Caco-2 (cell line): ENCODE measurements at places on chromosomes 12 and 14.

GRCh38 chr14:34742270-34743115 is 28.1 kb upstream of the CFL2 start:
- no peak for DNase-seq

DNA sequence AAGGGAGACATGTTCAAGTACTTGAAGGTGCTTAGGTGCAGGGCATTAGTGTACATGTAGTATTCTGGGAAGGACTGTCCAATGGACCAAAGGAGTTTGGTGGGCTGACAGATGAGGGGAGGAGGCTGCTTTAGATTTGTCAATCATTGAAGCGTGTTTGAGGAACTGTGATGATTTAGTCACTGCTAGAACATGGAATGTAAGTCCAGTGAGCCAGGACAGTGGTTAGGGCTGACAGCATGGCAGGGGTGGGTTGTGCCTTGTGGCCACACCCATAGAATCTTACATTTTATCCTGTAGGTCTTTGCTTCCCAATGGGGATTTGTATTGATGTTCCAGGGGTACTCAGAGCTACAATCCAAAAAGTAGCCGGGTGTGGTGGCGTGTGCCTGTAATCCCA is 24.6 kb downstream of the DIP2B start:
- no peak for DNase-seq

DNA sequence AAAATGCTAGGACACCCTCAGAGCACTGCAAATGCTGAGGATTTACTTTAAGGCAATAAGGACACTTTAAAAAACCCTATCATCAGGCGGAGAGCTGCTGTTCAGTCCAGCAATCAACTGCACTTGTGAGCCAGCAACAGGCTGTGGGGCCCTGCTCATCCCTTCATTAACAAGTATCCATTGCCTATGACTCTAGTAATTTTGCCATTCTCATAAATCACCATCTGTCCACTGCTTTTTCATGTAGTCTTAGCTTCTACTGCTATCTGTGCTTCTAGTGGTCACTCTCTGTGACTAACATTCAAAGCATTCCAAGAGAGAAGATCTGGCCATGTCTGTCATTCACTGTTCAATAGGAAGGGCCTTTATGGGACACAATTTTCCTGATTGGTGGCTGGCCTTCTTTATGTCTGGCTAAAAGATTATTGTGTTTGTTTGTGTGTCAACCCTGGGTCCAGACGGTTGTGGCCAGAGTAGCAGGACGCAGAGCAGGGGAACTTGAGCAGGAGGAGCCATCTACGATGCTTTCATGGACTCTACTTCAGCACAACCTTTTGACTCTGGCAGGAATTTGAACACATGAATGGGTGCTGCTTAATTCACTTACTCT is 3.6 kb upstream of the KRAS start:
- DNase-seq, result peak; percentile 45

DNA sequence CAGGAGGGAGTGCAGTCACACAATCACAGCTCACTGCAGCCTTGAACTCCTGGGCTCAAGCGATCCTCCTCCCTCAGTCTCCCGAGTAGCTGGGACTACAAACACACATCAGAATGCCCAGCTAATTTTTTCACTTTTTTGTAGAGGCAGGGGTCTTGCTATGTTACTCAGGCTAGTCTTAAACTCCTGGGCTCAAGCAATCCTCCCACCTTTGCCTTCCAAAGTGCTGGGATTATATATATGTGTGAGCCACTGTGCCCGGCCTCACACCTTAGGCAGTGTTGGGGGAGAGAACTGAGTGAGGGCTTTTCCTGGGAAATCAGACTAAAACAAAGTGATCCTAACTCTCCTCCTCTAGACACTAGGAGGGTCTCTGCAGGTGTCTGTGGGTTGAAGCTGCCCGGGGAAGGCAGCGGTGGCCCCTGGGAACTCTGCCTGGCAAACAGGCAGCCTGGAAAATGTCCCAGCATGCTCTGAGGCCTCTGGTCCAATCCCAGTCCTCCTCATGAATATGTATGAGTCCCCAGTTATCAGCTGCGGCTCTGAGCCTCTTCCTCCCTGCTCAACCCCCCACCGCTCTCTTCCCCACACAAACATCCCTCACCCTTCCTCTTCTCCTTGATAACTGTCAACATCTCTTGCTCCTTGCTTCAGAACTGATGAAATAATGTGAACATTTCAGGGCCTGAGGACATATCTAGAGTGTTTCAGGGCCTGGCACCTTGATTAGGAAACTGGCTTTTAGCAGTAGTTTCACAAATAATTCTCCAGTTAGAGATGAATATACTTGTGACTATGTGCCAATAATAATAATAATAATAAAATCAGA is 7.9 kb upstream of the NAA25 start:
- DNase-seq, result peak; percentile 67

DNA sequence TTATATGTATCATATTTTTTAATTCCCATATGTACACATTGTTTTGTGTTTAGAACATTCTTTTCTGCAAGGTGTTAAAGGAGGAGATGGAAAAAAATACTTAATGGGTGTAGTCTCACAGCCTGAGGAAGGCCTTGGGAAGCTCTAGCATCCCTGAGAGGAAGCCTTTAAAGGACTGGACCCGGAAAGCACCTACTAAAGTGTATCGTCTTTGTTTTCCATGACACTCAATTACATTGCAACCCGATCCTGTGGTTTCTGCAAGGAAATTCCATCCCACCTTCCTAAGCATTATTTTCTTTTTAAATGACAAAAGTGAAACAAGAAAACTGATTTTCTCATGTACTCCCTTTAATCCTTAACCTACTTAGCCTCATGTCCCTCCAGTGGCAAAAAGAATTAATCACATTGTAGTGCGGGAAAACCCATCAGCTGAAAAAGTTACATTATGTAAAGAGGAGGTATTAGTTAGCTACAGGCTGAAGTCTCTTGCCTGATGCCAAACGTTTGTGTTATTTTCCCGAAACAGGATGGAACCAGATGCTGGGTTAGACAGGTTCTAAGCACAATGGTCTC is 147.8 kb upstream of the CPSF6 start:
- no peak for DNase-seq

- no peak for DNase-seq
Observed at GRCh38 chr12:106082216-106083175, 56.3 kb downstream of the NUAK1 start.

DNA sequence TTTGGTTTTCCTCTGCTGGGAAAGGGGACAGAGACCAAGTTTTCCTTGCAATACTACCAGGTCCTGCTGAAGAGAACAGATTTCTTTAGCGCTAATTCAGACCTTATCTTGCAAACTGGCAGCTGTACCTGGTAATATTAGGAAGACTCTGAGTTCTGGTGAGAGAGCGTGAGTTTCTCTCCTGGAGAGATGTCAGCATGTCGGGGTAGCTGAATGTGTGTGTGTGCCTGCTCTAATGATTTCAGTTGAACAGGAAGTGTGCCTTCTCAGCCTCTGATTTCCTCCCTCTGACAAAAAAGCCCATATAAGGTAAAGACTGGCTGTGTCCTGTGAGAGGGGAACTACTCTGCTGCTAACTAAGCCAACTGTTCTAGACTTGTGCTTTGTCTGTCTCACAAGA is 10.3 kb upstream of the ERP27 start:
- no peak for DNase-seq

DNA sequence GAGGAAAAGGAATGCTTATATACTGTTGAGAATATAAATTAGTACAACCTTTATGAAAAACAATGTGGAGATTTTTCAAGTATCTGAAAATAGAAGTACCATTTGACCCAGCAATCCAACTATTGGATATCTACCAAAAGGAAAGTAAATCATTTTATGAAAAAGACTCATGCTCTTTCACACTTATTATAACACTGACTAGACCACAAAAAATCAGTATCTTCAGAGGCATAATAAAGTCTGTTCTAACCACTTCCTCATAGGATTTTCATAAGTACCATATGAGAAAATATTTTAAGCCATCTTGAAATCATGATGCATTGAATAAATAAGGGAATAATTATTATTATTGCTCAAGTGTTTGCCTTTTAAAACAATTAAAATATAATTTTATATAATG is 90.8 kb downstream of the SLCO1B1 start:
- no peak for DNase-seq

- DNase-seq, result peak; percentile 78
Observed at GRCh38 chr14:36070031-36070719, 106.3 kb downstream of the PTCSC3 start.

DNA sequence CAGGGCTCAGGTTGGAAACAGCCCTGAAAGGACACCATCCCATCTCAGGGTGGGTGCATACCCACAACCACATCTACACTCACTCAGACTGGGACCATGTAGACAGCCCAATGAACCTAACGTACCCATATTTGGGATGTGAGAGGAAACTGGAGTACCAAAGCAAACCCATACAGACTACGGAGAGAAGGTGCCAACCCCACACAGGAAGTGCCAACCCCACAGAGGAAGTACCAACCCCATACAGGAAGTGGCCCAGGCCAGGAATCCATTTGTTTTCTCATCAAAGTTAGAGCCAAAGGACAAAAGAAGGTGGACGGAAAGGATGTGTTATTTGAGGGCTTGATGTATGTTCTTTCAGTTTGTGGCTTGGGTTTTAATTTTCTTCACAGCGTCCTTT is 19.5 kb upstream of the SPIC start:
- DNase-seq, result no peak

- DNase-seq, result no peak
Observed at GRCh38 chr14:68587931-68588330, 204.9 kb downstream of the ZFP36L1 start.

DNA sequence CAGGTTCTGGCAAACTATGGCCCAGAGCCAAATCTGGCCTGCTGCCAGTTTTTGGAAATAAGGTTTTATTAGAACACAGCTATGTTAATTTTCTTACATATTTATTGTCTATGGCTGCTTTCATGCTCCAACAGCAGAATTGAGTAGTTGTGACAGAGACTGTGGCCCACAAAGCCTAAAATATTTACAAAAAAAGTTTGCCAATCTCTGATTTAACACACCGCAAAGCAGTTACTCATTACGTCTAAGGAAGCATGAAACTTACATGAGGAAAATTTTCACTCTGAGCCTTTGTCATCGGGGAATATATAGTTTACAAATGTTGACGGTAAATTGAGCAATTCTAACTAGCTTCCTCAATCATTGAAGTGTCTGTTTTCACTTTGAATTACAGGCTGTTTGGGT is 96.5 kb downstream of the UNC79 start:
- DNase-seq, result no peak

GRCh38 chr14:61255968-61256367 is 25.2 kb downstream of the TMEM30B start:
- DNase-seq, result no peak

DNA sequence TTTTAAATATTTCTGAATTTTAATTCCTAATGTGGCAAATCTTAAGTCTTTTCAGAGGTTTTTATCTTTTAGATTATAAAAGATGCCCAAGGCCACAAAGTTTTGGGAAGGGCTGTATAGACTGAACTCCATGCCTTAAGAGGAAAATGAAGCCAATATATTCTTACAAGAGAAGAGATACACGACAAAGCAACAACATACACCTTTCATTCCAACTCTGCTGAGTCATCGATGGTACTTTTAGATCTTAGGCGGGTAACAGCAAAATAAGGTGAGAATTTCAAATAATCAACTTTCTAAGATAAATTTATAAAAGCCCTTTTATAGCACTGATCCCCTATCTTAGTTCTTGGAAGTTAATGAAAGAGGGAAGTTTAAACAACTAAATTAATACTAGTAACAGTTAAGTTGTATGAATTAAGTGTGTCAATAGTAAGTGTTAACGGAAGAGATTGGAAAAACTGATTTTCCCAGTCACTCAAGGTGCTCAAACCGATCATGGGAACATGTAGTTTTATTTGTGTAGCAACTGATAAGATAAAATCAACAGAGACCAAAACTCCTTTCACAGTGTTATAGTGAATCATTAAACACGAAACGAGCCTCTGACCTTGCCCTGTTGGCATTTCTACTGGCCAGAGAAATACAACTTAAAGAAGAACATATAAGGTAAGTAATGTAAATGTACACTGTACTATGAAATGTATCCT is 18.8 kb upstream of the PIK3C2G start:
- no peak for DNase-seq

GRCh38 chr12:107759410-107759809 is 1.5 kb downstream of the PRDM4 start:
- DNase-seq, result peak; percentile 45

- no peak for DNase-seq
Observed at GRCh38 chr12:47982311-47982710, 18.9 kb downstream of the TMEM106C start.
